ENCODE measurements at places on chromosomes 2 and 18.

- no peak for DNase-seq
Measured at GRCh38 chr2:178913049-178913441, 105.8 kb upstream of the TTN start.

DNA sequence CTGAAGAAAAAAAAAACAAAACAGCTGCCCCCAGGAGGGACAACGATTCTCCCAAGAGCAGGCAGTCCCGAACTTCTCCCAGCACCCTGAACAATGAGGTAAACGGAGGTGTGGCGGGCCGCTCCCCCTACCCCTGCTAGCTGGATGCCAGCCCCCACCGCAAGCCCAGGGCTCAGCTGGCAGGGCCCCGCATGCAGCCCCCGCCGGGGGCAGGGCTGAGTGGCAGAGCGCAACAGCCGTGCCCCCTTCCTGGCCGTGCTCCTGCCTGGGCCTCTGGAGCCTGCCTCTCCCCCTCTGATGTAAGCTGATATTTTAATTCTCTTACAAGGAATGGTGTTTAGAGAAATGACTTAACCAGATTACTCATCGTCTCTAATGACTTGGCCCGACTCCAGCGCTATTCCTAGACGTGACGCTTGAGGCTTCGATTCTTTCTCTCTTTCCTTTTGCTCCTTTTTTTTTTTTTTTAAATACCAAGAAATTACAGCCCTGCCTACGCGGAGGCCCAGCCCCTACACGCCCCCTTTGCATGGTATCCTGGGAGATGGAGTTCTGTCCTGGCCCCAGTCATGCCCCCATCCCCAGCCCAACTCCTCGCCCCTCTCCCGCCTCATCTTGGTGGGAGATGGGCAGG is 4.6 kb upstream of the ARID5A start:
- peak; percentile 79 for DNase-seq

GRCh38 chr2:63587814-63588384 is 378 bp downstream of the WDPCP start:
- DNase-seq: no peak

GRCh38 chr18:5481621-5482020 is 62.2 kb downstream of the EPB41L3 start:
- no peak for DNase-seq

GRCh38 chr2:181465676-181466375 is 8.6 kb downstream of the ITGA4 start:
- no peak for DNase-seq

GRCh38 chr18:70417847-70418246 is 129.0 kb downstream of the SOCS6 start:
- no peak for DNase-seq

DNA sequence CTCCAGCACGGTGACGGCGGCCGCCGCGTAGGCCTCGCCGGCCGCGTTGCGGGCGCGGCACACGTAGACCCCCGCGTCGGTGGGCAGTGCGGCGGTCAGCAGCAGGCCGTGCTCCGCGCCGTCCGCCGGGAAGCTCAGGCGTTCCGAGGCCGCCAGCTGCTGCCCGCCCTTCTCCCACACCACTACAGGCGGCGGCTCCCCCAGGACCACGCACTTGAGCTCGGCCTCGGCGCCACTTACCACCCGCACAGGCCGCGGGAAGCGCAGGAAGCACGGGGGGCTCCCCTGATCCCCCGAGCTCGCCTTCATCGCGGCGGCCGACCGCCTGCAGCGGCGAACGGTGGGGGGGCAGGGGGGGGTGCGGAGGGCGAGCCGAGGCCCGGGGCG is 422 bp downstream of the OBSL1 start:
- DNase-seq: no peak

DNA sequence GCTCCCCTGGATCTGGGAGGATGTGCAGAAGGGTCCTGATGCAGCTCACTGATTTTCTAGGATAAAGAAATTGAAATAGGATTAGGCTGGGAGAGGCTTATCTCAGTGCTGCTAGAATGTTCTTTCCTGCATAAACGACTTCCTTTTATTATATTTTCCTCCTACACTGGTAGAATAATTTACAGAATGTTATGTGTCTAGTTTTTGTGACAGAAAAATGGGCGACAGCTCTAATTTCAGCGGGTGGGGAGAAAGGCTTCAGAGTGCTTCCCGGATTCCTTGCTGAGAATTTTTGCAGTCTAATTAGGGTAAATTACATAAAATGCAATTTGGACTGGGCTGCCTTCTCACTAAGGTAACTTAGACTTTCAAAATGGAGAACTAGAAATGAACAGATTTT is 66.2 kb downstream of the SKA1 start:
- DNase-seq: no peak

DNA sequence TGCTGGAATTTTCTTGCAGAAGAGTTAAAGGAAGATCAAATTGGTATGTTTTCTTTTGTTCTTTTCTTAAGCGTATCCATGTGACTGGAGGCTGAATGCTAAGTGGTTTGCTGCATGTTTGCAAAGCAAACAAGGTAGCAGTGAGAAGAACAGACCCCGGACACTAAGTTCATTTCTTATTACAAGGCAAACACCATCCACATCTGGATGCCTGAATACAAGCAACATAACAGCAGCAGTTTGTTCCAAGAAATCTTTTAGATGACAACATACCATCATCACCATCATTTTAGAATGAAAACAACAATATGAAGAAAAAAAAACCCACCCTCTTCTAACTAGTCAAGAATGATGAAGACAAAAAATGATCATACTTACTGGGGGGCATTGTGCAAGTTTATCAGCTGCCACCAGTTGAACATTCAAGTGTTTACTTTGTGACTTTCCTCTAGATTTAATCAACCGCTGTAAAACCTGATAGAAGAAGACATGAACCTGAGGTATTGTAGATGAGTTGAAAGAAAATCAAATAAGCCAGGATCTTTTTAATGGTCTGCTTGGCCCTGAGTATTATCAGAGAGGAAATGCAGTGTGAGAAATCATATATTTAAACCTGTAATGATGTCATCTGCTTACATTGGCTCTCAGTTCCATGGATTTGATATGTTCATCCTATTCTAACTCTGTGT is 25.0 kb upstream of the ARL5A start:
- no peak for DNase-seq

GRCh38 chr2:74261204-74261864 is 62.9 kb downstream of the MTHFD2 start:
- DNase-seq: no peak

DNA sequence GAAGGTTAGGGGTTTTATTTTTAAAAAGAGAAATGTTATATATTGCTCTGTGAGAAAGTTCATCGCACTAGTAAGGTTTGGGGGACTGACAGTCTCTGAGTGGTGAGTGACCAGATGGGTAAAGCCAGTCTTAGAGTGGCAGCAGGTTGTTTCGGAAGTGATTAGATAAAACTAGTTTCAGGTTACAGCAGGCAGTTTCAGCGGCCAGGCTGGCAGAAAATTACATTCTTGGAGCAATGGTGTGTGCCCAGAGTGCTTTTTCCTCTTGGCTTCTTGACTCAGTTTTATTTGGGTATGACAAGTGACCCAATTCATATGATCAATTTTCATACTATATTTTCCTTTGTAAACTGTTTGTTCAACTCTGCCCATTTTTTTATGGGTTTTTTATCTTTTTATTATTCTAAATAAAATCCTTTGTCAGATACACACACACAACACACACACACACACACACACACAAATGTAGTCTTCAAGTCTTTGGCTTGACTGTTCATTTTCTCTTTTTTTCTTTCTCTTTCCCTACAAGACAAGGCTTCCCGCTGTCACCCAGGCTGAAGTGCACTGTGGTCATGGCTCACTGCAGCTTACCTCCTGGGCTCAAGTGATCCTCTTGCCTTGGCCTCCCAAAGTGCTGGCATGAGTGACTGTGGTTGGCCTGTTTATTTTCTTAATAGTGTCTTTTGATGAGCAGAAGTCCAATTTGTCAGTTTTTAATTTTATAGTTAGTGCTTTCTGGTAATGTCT is 30.9 kb downstream of the RALBP1 start:
- DNase-seq: no peak

DNA sequence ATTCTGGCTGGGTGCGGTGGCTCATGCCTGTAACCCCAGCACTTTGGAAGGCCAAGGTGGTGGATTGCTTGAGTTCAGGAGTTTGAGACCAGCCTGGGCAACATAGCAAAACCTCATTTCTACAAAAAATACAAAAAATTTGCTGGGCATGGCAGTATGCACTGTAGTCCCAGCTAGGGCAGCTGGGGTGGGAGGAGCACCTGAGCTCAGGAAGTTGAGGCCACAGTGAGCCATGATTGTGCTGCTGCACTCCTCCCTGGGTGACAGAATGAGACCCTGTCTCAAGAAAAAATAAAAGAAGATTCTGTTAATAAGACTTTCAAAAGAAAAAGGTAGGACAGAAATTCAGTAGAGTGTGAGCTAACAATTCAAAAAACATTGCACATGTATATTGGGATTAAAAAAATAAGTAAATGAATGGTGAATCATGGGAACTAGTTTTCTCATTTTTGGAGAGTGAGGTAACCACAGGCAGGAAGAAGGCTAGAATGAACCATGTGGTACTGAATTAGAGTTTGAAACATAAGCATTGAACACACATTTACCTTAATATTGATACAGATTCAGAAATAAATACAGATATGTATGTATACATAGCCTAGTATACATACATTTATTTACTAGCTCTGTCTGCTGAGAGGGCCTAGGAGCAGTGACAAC is 53.5 kb downstream of the NCOA1 start:
- no peak for DNase-seq

DNA sequence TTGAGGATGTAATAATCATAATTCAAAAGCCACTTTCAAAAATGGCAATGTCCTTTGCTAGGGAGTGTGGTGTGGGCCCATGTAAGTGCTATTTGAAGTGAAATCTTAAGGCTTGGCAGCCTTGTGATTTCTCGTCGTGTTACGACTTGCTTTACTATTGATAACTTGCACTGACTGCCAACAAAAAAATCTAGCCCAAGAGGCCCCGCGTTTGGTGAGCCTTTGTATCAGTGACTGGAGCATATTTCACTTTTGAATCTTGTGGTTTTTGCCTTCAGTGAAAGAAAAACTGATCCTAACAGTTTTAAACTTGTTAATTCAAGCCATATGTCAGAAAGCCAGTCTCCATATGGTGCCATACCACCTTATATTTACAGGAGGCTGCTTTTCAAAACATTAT is 248.0 kb downstream of the TMEM182 start:
- no peak for DNase-seq

Data from activated CD4-positive, alpha-beta T cell treated with anti-CD3 and anti-CD28 coated beads, Interleukin-2, amount 10 ng/mL, durations not matched to agents 7 days and 5 days (primary cell).